ENCODE measurements at places on chromosomes 4 and X. TPM values are rescaled to one million over a fixed set of nuclear protein-coding genes. Genes with fewer than 3 reads are reported as not detected.
A peak's percentile ranks its signal among the peaks of the same experiment; 100 is the strongest.

ADAM29 gene
- not detected for total RNA-seq

DNA sequence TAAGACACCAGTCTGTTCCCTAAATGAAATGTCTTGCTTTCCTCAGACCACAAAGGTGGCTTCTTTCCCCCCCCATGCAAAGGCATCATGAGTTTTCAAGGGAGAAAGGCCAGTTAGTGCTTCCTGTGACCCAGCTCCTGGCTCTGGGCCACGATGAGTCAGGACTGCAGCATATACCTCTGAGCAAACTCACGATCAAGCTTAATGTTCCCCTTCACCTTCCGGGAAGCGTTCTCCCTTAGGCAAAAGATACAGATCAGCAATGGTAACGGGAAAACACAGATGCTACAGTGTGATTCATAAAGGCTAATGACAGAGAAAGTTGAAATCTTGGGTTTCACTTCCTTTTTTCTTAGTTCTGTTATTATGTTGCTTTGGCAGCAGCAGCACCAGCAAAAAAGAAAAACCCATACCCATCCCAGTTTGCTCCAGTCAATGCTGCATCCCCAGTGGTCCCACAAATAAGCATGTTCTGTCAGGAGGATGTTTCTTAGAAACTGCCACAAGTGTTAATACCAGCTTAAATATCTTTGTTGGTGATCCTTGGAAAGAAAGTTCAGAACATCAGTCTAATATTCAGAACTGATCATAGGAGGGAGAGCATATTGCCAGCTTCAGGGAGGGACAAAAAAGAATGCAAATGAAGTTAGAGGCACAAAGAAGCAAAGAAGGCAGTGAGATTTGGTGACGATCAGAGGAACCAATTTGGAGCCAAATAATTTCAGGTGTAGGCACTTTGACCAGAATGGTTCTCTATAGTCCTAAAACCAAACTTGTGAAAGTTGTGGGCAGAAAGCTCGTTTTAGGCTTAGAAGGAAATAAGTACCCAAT lies 41.2 kb downstream of the LONRF3 start:
- H3K27ac ChIP-seq, result no peak overlapping the region
- no peak for DNase-seq
- H3K4me3 ChIP-seq, result no peak overlapping the region
- H3K4me1 ChIP-seq, result peaks cover 17% of the 10 kb centered on the region
- peaks cover 17% of the 10 kb centered on the region for H3K36me3 ChIP-seq

GIMD1 gene
- not detected for total RNA-seq

FHL1 gene
- total RNA-seq, result 12.8 TPM

GPC4 gene
- total RNA-seq, result not detected

DNA sequence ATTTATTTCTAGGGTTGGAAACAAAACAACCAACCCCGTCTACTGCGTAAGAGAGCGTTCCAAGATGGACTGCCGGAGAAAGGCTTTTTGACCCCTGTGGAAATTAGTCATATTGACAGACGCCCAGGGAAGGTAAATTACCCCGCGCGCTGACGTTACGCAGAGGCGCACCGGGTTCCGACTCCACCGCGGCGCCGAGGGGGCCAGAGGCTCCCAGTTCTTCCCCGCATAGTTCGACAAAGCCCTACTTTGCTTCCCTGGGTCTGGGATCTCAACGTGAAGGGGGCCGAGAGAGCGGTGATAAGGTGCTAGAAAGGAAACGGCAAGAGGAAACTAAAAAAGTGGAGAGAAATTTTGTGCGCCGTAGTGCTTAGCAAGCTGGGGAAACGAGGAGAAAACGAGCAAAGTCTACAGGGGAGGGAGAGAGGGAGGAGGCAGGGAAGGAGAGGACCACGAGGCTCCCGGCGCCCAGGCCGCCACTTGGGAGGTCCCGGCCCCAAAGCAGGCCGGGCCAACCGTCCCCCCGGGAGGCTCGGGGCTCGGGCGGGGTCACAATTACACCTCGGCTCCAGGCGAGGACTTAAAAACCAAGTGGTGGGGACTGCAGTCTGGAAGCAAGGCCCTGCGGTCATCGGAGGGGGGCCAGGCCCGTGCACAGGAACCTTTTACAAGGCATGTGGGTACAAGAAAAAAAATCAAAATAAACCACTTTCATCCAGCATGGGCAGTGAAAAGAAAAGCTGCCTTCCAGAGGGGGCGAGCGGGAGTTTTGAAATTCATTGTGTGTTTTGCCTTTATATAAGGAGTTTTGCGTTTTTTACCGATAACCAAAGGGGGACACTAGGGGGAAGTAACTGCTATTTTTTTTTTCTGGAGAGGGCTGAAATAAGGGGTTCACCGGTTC lies 13.2 kb downstream of the HAND2 start:
- peaks cover 5% of the 10 kb centered on the region for H3K4me1 ChIP-seq
- peaks cover 3% of the 10 kb centered on the region for H3K36me3 ChIP-seq
- no peak for DNase-seq
- H3K4me3 ChIP-seq, result peak overlapping the region; percentile 38
- no peak overlapping the region for H3K27ac ChIP-seq

GRCh38 chr4:33427676-33428075 lies 2707.5 kb downstream of the PCDH7 start:
- no peaks in the 10 kb centered on the region for H3K36me3 ChIP-seq
- H3K27ac ChIP-seq, result no peak overlapping the region
- no peak overlapping the region for H3K4me3 ChIP-seq
- DNase-seq, result no peak
- no peaks in the 10 kb centered on the region for H3K27me3 ChIP-seq
- no peaks in the 10 kb centered on the region for H3K4me1 ChIP-seq

GRCh38 chrX:45404206-45404605 lies 203.5 kb upstream of the DIPK2B start:
- H3K27me3 ChIP-seq, result peaks cover 2% of the 10 kb centered on the region
- H3K36me3 ChIP-seq, result no peaks in the 10 kb centered on the region
- H3K4me1 ChIP-seq, result peaks cover 3% of the 10 kb centered on the region

DNA sequence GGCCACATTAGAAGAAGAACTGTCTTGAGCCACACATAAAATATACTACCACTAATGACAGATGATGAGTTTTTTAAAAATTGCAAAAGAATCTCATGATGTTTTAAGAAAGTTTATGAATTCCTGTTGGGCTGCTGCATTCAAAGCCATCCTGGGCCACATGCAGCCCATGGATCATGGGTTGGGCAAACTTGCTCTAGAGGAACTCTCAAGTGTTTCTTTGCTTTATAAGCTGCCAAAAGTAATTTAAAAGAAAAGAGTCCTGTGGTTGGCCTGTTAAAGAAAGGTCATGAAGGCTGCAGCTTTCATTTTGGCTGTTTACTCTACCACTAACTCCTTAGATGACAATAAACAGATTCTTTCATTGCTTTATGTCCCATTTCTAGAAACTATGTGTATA lies 218.2 kb downstream of the SCFD2 start:
- no peaks in the 10 kb centered on the region for H3K4me1 ChIP-seq
- no peak for DNase-seq
- no peaks in the 10 kb centered on the region for H3K27me3 ChIP-seq
- H3K36me3 ChIP-seq, result peaks cover 19% of the 10 kb centered on the region

DNA sequence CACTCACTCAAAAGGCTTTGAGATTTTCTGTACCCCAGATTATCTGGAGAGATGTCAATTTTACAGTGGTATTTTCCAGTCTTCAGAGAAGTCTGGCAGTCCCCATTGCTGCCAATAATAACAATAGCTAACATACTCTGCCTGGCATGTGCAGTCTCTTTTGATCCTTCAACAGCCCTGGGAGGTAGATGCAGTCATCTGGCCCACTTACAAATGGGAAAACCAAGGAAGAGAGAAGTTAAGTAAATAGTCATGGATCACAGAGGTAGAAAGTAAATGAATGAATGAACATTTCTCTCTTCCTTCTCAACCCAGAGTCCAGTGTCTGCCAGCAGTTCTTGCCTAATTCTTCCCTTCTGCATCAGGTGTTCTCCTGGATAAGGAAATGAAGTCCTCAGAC lies 113.0 kb upstream of the EDNRA start:
- DNase-seq, result no peak
- H3K36me3 ChIP-seq, result no peaks in the 10 kb centered on the region
- no peaks in the 10 kb centered on the region for H3K4me1 ChIP-seq
- no peak overlapping the region for H3K4me3 ChIP-seq
- H3K27ac ChIP-seq, result no peak overlapping the region

DMRTC1 gene
- 1.2 TPM for total RNA-seq

GRCh38 chr4:172708184-172708583 lies 460.4 kb upstream of the GALNT7 start:
- no peak overlapping the region for H3K27ac ChIP-seq
- H3K4me3 ChIP-seq, result no peak overlapping the region
- H3K36me3 ChIP-seq, result no peaks in the 10 kb centered on the region
- no peaks in the 10 kb centered on the region for H3K27me3 ChIP-seq

BTK gene
- total RNA-seq, result 5.3 TPM

- no peak overlapping the region for H3K27ac ChIP-seq
- H3K36me3 ChIP-seq, result no peaks in the 10 kb centered on the region
- H3K27me3 ChIP-seq, result no peaks in the 10 kb centered on the region
Measured at GRCh38 chrX:36508042-36508441, 500.1 kb upstream of the FAM47C start.

DNA sequence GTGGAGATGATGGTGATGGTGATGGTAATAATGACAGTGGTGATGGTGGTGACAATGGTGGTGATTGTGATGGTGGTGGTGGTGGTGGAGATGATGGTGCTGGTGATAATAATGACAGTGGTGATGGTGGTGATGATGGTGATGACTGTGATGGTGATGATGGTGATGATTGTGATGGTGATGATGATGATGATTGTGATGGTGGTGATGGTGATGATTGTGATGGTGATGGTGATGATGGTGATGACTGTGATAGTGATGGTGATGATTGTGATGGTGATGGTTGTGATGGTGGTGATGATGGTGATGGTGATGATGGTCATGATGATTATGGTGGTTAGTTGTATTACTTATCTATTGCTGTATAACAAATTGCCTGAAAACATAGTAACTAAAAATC lies 108.9 kb upstream of the NKX1-1 start:
- no peaks in the 10 kb centered on the region for H3K36me3 ChIP-seq
- no peak for DNase-seq
- H3K27ac ChIP-seq, result no peak overlapping the region
- no peak overlapping the region for H3K4me3 ChIP-seq
- peaks cover 19% of the 10 kb centered on the region for H3K27me3 ChIP-seq
- H3K4me1 ChIP-seq, result no peaks in the 10 kb centered on the region

GYPE gene
- 5.7 TPM for total RNA-seq
